ENCODE measurements at places on chromosomes 3 and 15. TPM values are rescaled to one million over a fixed set of nuclear protein-coding genes. Genes with fewer than 3 reads are reported as not detected.

CRYGS gene
- polyA plus RNA-seq, result 2.0 TPM

DNA sequence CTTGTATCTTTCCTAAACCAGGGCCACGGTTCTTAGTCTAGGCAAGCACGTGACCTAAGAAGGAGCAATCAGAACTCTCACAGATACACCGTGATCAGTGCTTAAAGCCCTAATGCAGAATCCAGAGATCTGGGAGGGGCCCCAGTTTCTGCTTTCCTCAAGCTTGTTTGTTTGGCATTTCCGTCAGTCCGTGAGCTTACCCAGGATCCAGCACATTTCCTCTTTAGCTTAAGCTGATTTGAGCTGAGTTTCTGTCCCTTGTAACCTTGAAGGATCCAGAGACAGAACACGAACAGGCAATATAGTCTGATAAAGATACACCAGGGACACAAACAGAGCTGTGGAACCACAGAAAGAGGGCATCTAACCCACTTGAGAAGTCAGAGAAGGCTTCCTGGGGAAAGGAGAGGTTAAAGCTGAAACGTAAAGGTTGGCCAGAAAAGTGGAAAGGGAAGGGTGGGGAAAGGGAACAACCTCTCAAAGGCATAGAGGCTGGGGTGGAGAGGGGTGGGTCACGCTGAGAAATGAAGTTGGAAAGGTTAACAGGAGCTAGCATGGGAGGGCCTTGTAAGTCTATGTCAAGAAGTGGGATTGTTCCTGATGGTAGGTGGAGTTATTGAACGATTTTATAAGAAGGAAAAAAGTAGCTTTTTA is 42.1 kb upstream of the RARB start:
- DNase-seq, result no peak

CLEC3B gene
- 7.2 TPM for polyA plus RNA-seq

DNA sequence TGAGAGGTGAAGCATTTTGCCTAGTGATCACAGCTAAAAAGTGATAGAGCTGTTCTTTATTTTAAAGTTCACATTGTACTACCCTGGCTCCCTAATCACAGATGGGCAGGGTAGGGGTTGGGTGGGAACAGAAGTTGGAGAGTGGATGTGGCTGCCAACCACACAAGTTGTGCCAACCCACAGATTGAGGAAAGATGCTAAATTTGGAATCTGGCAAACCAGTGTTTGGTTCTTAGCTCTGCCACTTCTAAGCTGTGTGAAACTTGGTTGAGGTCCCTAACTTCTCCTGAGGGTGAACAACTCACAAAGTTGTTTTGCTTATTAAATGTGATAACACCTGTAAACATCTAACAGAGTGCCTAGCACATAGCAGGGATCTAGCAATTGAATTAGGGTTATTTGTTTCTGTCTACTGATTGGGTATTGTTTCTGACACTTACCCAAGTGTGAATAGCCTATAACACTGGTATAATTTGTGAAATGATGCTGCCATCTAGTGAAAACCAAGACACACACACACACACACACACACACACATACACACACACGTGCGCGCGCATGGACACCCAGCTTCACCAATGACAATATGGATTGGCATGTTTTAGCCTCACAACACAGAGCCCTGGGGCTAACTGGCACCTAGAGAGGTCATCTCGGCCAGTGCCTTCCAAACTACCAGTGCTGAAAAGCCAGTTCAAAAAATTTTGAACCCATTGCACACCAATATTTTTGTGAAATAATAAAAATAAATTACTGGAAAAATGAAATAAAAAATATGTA is 25.3 kb downstream of the ADGRG7 start:
- DNase-seq, result peak; percentile 5

DNA sequence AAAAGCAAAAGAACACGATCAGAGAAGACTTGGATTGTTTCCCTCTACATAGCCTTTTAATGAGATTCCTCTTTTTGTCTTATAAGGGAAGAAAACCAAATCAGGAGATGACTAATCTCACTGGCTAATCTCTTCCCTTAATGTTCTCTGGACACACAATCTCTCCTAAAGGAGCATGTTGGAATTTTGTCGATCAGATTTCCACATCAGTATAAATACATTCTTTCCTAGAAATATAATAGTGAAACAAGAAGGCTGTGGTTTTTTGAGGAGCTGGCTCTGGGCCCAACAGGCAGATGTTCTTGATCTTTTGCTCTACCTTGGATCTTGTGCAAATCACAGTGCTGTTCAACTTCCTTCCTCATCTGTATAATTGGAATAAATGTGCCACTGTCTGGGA is 94.0 kb downstream of the GTPBP8 start:
- peak; percentile 31 for DNase-seq

DNA sequence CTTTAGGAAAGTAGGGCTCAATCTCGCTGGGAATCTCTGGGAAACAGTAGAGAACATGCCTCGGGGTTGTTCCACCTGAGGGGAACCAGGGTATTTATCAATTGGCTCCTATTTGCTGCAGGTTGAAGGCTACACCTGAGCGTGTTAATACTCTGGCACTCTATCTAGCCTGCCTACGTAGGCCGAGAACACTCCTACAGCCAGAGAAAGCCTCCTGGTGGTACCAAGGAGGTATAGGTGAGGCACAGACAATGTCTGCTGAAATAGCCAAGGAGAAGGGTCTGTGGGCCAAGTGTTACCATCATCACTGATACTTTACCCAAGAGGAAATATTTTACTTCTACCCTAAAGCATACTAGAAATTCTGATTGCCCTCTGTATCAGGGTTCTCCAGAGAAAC is 341.0 kb upstream of the UBE2E2 start:
- DNase-seq, result no peak

- no peak for DNase-seq
Observed at GRCh38 chr3:135503065-135503759, 462.3 kb upstream of the PPP2R3A start.

GRCh38 chr3:158970006-158970405 is 168.2 kb downstream of the MFSD1 start:
- DNase-seq, result no peak

VILL gene
- polyA plus RNA-seq, result 4.4 TPM

DNA sequence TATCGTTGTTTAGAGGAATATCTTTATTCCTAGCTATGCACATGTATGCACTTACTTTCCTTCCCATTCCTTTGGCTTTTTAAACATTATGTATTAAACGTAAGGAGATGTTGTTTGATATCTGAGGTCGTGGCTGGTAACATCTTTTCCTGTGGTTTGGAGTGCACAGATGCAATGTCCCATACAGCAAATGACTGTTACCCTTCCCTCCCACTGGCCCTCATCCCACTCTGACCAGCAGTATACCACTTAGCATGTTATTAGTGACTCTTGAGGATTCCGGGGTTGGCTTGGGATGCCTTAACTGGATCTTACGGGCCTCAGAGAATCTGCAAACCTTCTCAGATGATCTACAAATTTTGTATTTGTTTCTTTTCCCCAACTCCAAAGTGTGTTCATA is 34.5 kb downstream of the TGFBR2 start:
- DNase-seq, result no peak

DNA sequence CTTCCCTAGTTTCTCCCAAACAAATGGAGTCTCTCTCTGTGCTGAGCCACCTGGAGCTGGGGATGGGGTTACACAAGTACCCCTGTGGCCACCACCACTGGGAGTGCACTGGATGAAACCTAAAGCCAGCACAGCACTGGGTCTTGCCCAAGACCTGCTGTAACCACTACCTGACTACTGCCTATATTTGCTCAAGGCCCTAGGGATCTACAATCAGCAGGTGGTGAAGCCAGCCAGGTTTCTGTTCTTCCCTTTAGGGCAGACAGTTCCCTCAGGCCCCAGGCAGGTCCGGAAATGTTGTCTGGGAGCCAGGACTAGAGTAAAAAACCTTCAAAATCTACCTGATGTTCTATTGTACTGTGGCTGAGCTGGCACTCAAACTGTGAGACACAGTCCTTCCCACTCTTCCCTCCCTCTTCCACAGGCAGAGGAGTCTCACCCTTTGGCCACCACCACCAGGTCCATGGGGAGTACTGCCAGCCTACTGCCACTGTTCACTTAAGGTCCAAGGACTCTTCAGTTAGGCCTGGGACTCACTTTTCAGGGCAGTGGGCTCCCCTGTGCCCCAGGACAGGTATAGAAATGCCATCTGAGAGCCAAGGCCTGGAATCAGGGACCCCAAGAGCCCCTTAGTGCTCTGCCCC is 23.8 kb downstream of the C3orf20 start:
- no peak for DNase-seq

RNF168 gene
- polyA plus RNA-seq, result 6.7 TPM

DNA sequence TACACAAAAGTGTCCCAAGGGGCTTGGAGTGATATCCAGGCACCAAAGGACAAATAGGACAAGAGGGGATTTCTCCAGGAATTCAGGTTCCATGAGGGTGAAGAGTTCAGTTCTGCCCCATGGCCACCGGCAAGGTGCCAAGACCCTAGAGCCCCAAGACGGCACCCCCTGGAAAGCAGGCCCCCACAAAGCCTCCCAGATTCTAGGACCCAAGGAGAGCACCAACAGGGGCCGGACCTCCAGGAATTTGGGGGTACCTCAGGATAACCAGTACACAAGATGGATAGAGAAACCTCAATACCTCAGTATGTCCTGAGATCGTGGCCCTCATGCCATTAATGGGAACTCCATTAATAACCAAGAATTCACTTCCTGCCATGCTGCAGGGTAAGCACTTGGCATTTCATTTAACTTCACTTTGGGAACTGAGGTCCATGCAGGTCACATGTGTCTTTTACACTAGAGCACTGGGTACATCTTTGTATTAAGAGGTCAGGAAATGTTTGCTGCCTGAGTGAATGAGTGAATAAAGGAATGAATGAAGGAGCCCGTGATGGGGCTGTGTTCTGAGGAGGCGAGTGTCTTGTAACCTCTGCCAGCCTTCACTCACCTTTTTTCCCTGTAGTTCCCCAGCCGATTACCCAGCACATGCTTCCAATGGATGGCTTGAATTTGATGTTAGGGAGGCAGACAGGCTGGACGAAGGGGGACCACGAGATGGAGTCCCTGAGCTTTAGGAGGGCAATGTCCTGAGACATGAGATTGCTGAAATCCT is 15.5 kb upstream of the PRSS50 start:
- no peak for DNase-seq

- peak; percentile 20 for DNase-seq
Observed at GRCh38 chr3:141402476-141403171, 34.3 kb downstream of the ZBTB38 start.

GRCh38 chr3:175163686-175164085 is 304.6 kb downstream of the NAALADL2 start:
- no peak for DNase-seq

DNA sequence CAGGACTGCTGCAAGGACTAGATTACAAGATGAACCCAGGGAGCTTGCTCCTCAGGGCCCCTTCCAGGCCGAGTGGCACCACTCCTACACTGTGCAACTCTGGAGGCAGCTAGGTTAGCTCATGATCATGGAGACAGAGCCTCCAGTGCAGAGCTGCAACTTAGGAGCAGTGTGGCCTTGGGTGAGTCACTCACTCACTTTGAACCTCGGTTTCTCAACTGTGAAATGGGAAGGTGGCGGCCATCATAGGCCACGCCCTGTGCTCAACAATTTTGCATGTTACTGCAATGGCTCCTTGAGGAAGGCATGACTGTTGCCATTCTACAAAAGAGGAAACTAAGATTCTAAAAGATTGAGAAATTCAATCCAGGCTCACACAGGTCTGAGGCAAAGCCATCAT is 11.2 kb upstream of the CXCR6 start:
- DNase-seq, result peak; percentile 80

- DNase-seq, result no peak
Observed at GRCh38 chr3:33789183-33789954, 9.1 kb upstream of the PDCD6IP start.

- peak; percentile 24 for DNase-seq
Observed at GRCh38 chr15:65077981-65078352, 1.4 kb downstream of the KBTBD13 start.

- peak; percentile 79 for DNase-seq
Observed at GRCh38 chr3:133506215-133506901, 67.1 kb upstream of the CDV3 start.

GRCh38 chr3:112074616-112075497 is 11.3 kb upstream of the C3orf52 start:
- DNase-seq, result no peak

- DNase-seq, result no peak
Observed at GRCh38 chr3:135238871-135239614, 444.0 kb downstream of the EPHB1 start.

CHL1 gene
- polyA plus RNA-seq, result not detected

LMAN1L gene
- polyA plus RNA-seq, result not detected

VPS39 gene
- polyA plus RNA-seq, result 102 TPM

GRCh38 chr3:97810779-97811390 is 10.9 kb upstream of the CRYBG3 start:
- no peak for DNase-seq

DNA sequence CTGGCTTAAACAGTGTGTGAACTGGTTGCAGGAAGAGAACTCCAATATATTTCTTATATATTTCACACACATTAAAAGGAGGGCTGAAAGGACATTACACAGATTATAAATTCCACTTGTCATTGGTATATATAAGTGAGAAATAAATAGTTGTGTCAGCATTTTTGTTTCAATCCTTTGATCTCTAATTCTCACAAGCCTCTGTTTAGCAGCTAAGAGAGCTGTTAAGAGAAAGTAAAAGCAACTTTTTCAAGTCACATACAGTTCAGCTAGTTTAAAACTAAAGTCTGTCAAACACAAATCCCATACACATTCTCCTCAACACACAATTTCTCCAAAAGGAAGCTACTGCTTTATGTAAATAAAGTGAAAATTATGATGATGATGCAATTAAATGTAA is 70.5 kb upstream of the CCDC39 start:
- no peak for DNase-seq

- DNase-seq, result peak; percentile 93
Observed at GRCh38 chr15:58146749-58147148, 8.6 kb downstream of the AQP9 start.

- DNase-seq, result no peak
Observed at GRCh38 chr15:36323615-36324014, 255.8 kb upstream of the CDIN1 start.

- DNase-seq, result no peak
Observed at GRCh38 chr15:28033443-28033842, 65.7 kb downstream of the OCA2 start.

DNA sequence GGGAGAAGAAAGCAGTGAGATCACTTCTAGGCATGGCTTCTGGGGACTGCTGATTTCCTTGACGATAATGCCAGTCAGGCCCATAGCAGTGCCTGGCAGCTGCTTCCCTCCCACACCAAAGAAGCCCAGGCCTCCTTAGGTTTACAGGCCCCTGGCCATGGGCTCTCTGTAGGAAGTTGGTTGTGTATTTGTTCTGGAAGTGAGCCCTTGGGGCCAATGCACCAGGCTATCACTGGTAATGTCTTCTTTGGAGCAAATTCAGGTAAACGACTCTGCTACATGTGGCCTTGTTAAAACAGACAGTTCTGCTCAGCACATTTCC is 89.3 kb downstream of the CCNL1 start:
- DNase-seq, result no peak

IL17RD gene
- not detected for polyA plus RNA-seq

- no peak for DNase-seq
Observed at GRCh38 chr3:65479990-65480389, 558.7 kb downstream of the MAGI1 start.

DNA sequence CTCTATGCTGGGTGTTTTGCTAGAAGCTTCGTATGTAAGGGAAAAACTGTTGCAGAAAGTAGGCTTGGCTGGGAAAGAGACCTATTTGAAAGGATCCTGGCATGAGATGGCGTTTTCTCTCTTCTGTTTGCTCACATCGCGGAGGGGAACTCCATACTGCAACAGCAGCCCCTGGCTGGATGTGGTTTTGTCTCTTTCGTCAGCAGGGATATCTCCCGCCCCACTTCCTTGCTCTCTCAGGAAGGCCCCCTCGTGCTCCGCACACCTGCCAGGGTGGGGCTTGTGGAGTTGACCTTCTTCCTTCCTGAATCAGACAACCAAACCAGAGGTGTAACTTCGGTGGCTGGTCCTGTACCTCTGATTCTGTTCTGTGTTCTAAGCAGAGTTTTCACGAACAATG is 26.4 kb upstream of the MYZAP start:
- DNase-seq, result peak; percentile 72

GRCh38 chr3:192825216-192825615 is 92.4 kb downstream of the MB21D2 start:
- no peak for DNase-seq

All from CD14-positive monocyte (primary cell).